ENCODE measurements at places on chromosomes 7 and 10.

DNA sequence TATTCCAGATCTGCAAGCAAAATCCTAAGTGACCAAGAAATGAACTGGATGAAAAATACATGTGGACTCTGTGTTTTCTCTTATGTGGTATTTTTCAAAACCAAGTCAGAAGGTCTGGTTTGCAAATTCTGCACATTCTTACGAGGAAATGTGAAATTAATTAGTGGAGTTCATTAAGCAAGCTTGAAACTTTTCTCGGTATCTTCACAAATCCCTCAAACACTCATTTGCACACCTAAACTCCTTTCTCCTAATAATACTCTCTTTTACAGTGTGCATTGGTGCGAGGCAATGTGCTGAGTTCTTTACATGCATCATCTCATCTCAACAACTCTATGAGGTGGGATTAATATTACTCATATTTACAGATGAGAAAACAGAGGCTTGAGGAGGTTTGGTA is 82.1 kb downstream of the MTERF1 start:
- DNase-seq = no peak

- no peak for DNase-seq
These were observed 303.7 kb downstream of the BAMBI start for GRCh38 chr10:28981007-28981406.

DNA sequence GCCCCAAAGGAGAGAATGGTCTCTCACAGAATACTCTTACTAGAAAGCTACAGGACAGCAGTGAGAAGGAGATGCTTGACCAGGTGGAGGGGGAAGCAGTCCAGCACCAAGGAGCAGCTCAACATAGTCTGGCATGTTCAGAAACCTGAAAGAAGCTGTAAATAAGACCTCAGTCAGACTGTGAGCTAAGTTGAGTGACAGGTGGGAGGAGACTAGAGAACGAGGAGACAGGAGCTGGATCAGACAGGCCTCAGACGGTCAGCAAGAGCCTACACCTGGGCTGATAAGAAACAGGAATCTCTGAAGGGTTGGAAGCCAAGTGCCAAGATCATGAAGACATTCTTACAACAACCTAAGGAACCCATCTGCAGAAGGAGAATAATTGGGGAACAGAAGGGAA is 54.5 kb downstream of the ELMO1 start:
- DNase-seq = no peak

DNA sequence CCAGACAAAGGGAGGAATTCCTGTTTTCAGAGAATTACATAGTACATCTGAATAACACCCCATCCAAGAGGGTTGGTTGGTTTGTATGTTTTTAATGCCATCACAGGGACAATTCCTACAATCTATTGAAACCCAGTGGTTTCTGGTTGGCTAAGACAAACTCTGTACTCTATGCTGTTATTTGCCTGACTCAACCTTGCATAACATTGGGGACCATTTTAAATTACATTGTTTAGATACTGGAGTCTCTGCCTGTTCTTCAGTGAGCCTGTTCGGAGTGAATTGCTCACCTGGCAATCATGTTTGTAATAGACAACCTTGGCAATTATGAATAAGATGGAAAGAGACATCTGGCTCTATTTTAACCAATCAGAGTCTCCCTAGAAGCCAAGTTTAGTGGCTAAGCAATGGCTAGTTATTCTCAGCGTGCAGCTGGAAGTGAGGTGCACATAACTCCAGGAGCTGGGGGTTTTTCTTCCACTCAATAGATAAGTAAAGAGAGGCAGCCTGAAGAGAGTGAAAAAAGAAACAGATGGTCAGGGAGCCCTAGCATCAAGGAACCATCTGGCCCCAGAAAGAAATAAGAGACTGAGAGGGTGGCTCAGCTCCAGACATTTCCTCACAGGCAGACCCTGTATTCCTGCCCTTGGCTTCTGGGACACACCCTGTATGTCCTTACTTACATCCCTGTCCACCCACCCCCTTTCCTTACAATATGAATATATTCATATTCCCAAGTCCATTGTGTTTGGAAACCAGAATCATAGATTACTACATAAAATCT is 21.2 kb upstream of the SLC35G1 start:
- DNase-seq = no peak

DNA sequence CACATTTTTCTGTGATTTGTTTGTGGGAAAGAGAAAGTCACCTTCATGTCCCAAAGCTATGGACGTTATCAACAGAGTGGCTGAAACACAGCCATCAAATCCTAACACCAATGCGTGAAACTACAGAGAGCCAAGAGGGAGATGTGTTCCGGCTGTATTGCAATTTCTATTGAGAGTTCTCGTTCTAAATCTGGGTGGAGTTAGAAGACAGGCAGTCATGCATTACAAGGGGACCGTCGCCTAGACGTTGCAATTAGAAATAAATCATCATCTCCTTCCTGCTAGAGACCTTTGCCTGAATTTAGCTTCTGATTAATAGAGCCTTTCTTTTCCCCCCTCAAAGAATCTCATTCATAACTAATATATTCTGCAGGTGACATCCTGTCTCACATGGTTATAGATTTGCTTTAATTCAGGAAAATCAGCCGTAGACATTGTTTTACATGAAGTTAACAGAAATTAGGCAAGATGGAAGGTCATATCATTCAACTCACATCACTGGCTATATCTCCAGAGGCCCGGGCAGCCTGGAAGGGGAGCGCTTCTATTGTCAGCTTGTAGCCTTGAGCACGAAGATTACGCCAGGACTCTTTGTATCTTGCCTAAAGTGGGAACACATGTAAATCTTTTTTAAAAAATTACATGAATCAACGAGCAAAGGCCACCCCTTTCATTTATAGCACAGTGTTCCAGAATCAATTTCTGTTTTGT is 52.6 kb downstream of the HABP2 start:
- no peak for DNase-seq

- no peak for DNase-seq
These were observed 22.3 kb upstream of the SEC61G start for GRCh38 chr7:54781134-54781920.

GRCh38 chr7:44980393-44981034 is 1.7 kb upstream of the MYO1G start:
- DNase-seq = no peak

Data from SHP77 (cell line).